T-cell (primary cell): ENCODE measurements at places on chromosomes 11 and 22. TPM values are rescaled to one million over a fixed set of nuclear protein-coding genes. Genes with fewer than 3 reads are reported as not detected.

The MIEF1 gene
- 21.7 TPM for total RNA-seq

DNA sequence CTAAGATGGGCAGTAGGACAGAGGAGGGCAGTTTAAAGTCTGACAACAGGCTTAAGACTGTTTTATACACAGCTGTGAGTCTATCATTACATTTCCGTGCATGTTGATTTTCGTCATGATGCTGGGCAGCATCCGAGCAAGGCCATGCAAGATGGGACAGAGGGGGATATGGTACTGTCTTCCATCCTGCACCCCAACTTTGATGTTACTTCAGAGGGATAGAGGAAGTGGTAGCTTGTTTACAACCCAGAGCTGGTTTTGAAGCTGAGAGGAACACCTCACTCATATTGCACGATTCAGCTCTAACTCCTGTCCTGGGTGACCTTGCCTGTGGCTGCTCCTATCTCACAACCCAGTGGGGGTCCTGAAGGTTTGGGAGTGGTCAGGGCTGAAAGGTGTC lies 3.0 kb upstream of the SORL1 start:
- no peak for DNase-seq

- no peak for DNase-seq
Measured at GRCh38 chr11:64014356-64014755, 21.4 kb upstream of the FLRT1 start.

DNA sequence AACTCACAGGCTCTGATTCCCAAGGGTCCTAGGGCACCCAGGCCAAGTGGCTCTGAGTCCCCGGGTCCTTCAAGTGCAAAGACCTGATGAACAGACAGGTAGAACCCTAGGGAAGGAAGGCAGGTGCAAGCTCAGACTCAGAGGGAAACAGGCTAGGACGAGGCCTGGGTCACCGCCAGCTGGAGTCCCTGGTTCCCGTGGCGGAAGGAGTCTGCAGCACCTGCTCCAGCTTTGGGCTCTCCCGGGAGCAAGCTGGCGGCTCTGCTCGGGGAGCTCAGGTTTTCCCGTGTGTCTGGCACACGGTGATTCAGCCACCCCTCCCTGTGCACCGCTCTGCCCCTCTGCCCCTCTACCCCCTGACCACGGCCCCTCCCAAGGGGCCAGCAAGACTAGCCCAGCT lies 59.8 kb downstream of the WNT7B start:
- no peak for DNase-seq

The FERMT3 gene
- 161 TPM for total RNA-seq

The SMC1B gene
- 0.06 TPM for total RNA-seq

GRCh38 chr11:15793043-15793996 lies 563.0 kb downstream of the SOX6 start:
- no peak for DNase-seq

DNA sequence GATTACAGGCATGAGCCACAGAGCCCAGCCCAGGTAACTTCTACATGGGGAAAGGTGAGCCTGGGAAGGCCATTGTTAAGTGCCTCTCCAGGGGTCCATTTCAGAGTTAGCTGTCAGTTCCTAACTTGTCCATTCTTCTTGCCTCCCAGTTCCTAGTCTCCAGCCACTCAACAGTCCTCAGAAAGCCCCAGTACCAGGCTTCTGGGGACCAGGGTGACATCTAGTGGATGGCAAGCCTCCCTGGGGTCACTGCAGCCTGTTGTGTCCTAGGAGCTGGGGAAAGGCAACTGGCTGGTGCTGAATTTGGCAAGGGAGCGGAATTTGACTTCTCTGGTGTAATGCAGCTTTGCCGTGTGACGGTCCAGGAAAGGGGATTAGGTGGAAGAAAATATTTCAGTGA lies 2.1 kb downstream of the LGALS12 start:
- DNase-seq = no peak

- DNase-seq = no peak
Measured at GRCh38 chr11:94036096-94036495, 14.9 kb downstream of the HEPHL1 start.

- DNase-seq = no peak
Measured at GRCh38 chr11:13963949-13964770, 1.6 kb downstream of the SPON1 start.
